ENCODE measurements at places on chromosomes 1 and 21.

DNA sequence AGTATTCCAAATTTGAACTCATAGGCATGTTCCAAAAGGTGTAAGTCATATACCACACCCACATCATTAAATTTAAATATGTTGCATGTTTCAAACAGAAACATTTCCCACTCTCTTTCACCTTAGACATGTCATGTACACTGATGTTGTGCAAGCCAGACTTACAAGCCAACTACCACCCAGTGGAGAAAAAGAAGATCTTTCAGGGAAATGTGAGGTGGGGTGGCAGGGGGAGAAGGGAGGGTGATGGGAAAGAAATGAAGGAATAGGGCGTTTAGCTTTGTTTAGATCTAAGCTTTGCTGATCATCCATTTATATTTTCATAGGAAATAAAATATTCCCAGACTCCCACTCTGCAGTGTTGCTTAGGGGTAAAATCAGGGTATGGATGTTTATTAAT lies 1.6 kb downstream of the NEGR1 start:
- DNase-seq = no peak

GRCh38 chr1:204978782-204979181 lies 64.2 kb upstream of the CNTN2 start:
- DNase-seq = no peak

DNA sequence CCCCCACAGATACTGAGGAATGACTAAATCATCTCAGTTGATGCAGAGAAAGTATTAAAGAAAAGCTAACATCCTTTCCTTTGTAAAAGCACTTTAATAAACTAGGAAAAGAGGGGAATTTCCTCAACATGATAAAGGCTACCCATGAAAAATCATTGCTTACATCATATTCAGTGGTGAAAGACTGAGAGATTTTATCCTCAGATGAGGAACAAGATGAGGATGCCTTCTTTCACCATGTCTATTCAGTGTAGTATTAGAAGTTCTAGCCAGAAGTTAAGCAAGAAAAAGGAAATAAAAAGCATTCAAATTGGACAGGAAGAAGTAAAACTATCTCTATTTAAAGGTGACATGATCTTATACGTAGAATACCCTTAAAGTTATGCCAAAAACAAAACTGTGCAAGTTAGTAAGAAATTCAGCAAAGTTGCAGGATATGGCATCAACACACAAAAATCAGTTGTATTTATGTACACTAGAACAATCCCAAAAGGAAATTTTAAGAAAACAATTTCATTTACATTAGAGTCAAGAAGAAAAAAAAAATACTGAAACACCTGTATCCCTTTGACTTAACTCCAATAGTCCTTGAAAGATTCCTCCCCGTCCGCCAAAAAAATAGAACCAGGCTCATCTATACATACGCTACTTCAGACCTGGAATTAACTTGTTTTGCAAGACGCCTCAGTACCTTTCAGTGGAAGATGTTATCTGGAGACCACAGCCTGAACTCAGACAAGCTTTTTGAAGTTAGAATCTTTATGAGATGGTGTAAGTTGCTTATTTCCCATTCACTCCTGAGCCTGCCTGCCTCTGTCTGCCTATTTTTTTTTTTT lies 17.5 kb downstream of the ZMYM4 start:
- DNase-seq = no peak

- DNase-seq = no peak
These were observed 31.0 kb downstream of the TTC39A start for GRCh38 chr1:51299185-51299885.

DNA sequence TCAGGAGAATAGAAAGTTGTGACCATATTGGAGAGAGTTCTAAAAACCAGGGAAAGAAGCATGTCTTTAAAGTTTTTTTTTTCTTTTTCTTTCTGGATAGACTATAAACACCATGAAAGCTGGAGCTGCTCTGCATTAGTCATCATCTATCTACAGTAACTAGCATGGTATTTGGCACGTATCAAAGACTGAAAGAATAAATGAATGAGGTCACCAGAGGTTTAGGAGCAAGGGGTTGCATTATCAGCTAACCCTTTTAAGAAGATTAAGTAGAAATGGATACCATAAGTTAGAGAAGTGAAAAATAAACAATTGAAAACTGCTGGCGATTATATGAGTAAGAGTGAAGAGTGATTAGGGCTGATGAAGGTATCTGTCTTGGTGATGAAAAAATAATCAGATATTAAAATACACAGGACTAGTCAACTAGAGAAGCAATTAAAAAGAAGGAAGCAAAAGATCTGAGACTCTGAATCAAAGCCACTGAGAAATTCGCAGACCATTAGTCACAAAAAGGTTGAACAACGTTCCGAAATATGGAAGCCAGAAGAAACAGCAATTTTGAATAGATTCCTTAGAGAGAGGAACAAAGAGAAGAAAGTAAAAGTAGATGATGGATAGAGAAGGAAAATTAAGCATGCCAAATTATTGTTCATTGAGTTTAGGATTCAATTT lies 536.4 kb downstream of the DPYD start:
- no peak for DNase-seq

DNA sequence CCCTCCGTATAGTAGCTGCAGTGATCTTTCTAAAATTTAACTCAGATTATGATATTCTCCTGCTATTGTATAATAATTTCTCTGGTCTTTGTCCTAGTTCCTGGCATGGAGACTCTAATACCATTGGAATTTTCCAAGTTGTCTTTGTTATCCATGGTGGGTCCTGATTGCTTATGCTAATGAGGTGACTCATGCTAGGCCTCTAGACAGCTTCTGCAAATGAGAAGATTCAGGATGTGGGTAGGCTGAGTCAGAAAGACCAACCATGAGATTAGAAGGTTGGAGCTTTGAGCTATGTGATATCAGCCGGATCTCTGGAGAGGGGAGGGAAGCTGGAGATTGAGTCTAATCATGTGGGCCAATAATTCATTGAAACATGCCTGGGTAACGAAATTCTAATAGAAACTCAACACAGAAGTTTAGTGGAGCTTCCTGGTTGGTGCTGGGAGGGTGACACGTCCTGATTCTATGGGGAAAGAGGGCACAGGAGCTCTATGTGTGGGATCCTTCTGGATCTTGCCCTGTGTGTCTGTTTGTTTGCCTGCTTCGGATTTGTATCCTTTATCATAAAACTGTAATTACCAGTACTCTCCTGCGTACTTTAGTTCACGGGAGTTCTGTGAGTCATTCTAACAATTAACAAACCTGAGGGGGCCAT lies 73.2 kb upstream of the CNIH3 start:
- DNase-seq = no peak

- no peak for DNase-seq
These were observed 89.3 kb upstream of the AKT3 start for GRCh38 chr1:243939167-243939848.
